Omental fat pad (tissue), 4 donors: ENCODE measurements at places on chromosomes 3 and 15.

DNA sequence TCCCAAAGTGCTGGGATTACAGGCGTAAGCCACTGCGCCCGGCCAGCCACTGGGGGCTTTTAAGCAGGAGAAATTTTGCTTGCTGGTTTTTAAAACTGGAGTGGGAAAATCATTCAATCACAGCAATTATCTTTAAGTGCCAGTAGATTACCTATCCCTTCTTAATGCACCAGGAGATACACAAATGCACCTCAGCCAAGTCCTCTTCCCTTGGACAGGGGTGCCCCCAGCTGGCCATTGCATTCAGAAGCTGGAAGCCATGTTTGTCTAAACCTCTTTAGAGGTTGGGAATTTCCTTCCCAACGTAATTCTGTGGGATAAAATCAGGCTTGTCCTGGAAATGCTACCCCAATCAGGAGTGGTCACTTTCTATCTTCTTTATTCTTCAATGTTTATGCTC is 26.6 kb downstream of the MIX23 start:
- no peak for DNase-seq

- no peak for DNase-seq
These were observed 61.5 kb downstream of the CHRD start for GRCh38 chr3:184441202-184441900.

DNA sequence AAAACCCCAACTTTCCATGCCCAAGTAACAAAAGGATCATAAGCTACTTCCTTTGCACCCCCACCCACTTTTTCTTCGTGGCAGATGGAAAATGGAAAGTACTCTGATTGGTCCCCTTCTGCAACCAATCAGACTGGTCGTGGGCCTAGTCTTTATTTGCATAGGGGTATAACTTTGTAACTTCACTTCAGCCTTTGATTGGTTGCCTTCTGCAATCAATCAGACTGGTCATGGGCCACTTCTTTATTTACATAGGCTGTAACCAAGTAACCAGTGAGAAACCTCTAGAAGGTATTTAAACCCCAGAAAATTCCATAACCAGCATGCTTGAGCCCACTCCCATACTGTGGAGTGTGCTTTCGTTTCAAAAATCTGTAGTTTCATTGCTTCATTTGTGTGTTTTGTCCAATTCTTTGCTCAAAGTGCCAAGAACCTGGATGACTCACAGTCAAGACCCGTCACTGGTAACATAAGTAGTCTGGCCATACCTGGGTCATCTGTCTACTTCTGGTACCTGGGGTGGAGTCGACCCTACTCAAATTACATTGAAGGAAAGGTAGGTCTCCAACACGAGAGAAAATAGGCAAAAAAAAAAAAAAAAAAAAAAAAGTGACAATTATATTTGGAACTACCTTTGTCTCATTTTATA is 41.9 kb downstream of the CMTM8 start:
- DNase-seq, result no peak

GRCh38 chr15:83919319-83919830 is 265.5 kb downstream of the ADAMTSL3 start:
- no peak for DNase-seq

DNA sequence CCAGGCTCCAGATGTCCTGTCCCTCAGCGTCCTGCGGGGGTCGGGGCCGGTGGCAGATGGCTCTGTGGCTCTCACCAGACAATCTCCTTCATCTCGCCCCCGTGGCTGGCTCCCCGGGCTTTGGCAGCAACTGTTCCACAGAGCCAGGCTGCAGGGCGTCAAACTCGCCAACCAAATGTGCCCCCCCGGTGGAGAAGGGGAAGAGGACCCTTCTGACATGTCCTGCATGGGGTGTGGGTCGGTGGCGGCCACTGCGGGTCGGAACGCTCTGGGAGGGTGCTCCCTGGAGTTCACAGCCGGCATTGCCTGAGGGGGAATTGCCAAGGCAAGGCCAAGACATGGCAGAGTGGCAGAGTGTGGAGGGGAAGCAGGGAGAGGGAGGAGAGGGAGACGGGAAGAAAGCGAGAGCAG is 36.0 kb downstream of the BDH1 start:
- DNase-seq, result no peak

GRCh38 chr3:137789236-137789635 is 25.1 kb downstream of the SOX14 start:
- no peak for DNase-seq

- no peak for DNase-seq
These were observed 33.4 kb downstream of the PRKCD start for GRCh38 chr3:53194210-53195065.

GRCh38 chr15:55993804-55994560 is 570 bp upstream of the NEDD4 start:
- DNase-seq, result no peak

GRCh38 chr3:100402256-100402655 is 917 bp downstream of the LNP1 start:
- DNase-seq, result no peak

DNA sequence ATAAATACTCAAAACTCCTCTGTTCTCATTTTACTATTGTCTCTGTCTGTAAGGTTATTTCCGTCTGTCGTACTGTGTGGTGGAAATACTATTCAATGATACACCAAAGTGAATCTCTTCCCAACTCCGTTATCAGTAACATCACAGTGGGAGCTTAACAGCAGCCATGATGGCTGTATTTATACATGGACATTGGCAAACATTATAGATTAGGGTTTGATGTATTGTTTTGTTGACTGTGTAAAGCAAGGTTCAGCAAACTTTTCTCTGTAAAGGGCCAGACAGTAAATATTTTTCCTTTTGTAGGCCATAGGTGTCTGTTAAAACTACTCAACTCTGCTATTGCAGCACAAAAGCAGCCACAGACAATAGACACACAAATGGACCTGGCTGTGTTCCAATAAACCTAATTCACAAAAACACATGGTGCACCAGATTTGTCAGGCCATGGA is 23.2 kb downstream of the LIPC start:
- no peak for DNase-seq

DNA sequence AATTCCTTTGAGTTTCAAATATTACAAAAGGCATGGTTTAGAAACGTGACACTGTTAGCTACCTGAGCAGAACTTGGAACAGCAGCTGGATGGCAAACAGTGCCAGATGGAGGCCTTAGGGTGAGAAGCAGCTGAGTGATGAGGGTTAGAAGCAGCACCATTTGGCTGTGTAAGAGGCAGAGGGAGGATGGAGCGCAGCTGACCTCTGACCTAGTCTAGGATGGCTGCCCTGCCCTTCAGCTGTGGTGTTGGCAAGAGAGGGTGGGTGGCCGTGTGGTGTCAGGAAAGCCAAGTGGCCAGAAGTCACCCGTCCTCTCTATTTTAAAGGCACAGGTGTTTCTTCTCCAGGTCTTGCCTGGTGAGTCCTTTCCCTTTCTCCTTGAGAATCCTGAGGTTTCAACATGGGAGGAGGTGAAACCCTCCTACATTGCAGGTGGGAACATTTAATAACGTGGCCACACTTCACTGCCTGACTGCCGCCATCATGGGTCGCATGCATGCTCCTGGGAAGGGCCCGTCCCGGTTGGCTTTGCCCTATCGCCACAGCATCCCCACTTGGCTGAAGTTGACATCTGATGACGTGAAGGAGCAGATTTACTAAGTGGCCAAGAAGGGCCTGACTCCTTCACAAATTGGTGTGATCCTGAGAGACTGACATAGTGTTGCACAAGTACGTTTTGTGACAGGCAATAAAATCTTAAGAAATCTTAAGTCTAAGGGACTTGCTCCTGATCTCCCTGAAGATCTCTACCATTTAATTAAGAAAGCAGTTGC is 17.6 kb downstream of the BCL2L10 start:
- no peak for DNase-seq

GRCh38 chr3:129595544-129596193 is 10.8 kb downstream of the PLXND1 start:
- no peak for DNase-seq

DNA sequence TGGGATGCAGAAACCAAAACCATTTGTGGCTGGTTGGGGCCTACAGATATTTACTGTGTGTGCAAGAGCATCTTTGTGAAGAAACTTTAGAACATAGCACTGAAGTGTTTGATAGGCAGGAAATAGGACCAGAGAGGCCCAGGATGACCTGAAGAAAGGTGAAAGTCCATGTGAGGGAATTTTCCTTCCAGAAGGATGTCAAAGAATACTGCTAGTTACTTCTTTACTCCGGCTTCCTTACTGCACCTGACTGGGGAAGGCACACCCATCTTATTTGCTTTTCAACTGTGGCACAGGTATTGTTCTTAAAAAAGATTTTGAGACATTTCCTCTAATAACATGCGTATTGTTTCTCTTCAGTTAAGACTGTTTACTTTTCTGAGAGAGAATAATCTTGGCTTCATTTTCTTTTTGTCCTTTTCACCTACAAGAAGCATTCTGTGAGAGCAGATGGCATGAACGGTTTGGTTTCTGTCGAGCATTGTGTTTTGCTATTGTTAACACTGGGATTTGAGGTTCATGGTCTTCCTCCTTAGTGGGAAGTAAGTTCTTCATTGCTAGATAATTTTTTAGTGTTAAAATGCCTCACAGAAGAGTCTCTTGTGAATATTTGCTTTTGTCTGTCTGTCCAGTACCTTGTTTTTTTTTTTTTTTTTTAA is 71.5 kb downstream of the SLCO3A1 start:
- no peak for DNase-seq

- no peak for DNase-seq
These were observed 1273.9 kb downstream of the OTOL1 start for GRCh38 chr3:162770551-162770950.

- no peak for DNase-seq
These were observed 91.5 kb upstream of the TBC1D5 start for GRCh38 chr3:17833786-17834559.

DNA sequence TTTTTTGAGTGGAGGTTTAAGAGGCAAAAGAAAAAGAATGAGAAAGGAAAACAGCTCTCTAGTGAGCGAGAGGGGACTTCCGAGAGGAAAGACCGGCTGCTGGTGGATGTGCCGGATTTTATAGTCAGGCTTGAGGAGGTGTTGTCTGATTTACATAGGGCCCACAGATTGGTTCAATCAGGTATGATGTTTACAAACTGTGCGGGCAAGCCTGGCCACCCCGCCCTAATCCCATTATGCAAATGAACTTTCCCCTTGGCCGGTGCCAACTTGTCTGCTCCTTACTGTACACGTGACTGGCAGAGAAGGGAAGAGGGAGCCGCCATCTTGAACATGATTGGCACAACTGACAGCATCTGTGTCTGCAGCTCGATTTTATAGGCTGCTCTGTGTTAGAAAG is 44.7 kb downstream of the FAM43A start:
- no peak for DNase-seq

- DNase-seq, result no peak
These were observed 260.2 kb downstream of the PDZRN3 start for GRCh38 chr3:73364517-73364916.

- DNase-seq, result no peak
These were observed 123.3 kb upstream of the CTNNB1 start for GRCh38 chr3:41075975-41076374.

- no peak for DNase-seq
These were observed 132.6 kb upstream of the CTDSPL start for GRCh38 chr3:37729119-37729518.

- DNase-seq, result no peak
These were observed 400.6 kb downstream of the ZBTB20 start for GRCh38 chr3:114746502-114746901.

DNA sequence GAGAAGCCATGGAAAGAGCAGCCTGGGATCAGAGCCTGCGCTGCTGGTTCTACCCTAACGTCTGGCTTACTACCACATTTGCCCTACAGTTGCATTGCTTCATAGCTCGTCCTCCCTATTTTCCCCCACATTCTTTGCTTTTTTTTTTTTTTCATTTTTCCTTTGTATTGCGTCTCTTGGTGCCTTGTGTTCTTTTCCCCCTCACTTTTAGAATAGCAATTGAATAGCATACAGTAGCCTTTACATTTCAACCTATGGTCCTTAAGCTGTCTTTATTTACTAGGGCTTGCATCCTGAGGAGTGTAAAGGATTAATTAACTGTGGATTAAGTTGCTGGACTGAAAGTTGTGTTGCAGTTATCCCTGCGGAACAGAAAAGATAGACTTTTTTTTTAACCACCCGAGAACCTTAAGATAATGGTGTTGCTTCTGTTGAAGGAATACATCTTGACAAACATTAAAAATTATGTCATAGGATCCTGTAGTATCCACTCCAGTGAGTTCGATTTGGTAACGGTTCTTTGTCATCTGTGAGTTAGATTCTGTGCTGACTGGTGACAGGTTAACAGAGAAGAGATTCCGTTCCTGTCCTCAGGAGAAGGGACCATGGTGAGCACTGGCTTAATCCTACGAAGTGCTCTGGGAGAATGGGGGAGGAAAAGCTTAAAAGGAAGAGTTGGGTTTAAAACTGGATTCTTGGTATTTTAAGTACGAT is 417.4 kb upstream of the NAALADL2 start:
- no peak for DNase-seq

- DNase-seq, result no peak
These were observed 41.2 kb downstream of the RAB7A start for GRCh38 chr3:128767094-128767750.

- DNase-seq, result no peak
These were observed 181.3 kb upstream of the WNT5A start for GRCh38 chr3:55668359-55668758.

GRCh38 chr3:48077815-48078214 is 61.6 kb upstream of the MAP4 start:
- DNase-seq, result no peak

DNA sequence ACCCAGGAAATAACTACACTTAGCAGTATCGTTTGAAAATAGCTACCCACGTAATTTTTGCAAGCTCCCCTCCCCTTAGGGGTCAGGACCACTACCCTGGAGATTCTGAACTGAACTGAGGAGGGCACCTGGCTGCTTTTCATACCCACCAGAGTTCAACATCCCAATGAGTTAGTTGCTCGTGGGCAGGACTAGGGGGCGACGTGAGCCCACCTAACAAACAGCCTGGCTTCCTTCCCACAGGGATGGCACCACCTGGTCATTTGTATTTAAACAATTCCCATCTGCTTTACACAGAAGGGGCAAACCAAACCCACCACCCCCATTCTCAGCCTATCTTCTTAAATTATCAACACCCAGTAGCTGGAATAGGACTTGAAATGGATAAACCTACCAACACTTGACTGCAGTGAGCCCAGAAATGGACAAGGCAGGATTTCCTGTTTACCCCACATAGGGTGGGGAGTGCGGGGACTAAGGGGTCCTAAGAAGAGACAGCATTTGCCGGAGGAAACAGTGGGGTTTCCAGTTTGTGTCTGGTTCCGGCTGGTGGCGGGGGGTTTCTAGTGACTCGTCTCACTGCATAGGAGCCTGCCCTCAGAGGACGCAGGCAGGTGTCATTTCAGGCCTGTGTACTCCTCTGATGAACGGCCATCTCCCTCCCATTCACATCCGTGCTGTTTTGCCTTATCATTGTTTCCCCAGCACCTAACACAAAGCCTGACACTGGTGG is 11.6 kb upstream of the VGLL4 start:
- DNase-seq, result no peak

- no peak for DNase-seq
These were observed 140.0 kb downstream of the KCNAB1 start for GRCh38 chr3:156260331-156260730.

- DNase-seq, result no peak
These were observed 534.1 kb upstream of the KCNMB2 start for GRCh38 chr3:178002113-178002512.
